ENCODE measurements at places on chromosomes 6 and 20.

DNA sequence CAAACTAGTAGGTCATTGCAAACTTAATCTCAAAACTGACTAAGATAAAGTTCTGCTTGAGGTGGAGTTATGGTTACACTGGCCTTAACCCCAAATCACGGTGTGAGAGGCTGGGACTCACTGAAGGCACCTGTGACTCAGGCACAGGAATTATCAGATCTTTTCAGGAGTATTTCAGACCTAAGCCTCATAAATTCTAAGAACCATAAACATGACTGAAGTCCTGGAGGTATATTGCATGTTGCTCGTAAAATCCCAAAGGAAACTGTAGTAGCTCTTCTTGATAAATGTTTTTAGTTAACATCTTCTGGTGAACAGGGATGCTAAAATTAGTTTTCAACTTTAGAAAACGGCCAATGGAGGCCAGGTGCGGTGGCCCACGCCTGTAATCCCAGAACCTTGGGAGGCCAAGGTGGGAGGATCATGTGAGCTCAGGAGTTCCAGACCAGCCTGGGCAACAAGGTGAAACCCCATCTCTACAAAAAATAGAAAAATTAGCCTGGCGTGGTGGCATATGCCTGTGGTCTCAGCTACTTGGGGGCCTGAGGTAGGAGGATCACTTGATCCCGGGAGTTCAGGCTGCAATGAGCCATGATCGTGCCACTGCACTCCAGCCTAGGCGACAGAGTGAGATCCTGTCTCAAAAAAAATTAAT is 36.5 kb downstream of the DZANK1 start:
- no peak for DNase-seq

- peak; percentile 79 for DNase-seq
These were observed 75.7 kb upstream of the BHLHE23 start for GRCh38 chr20:63082308-63082938.

DNA sequence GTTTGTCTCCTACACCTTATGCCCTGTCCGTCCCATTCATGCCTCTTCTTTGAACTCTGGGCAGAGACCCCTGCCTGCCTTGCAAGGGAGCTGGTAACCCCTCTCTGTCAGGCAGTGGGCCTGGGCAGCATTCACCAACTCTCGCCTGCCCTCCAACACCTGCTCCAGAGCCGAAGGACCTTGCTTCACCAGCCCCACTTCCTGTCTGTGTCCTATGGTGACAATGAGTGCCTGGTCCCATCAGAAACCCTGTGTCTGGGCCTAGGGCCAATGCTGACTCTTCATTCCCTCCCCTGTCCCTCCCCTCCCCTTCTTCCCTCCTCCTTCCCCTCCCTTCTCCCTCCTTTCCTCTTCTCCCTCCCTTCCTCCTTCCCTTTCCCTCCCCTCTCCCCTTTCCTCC is 22.8 kb upstream of the PCMTD2 start:
- DNase-seq = no peak

DNA sequence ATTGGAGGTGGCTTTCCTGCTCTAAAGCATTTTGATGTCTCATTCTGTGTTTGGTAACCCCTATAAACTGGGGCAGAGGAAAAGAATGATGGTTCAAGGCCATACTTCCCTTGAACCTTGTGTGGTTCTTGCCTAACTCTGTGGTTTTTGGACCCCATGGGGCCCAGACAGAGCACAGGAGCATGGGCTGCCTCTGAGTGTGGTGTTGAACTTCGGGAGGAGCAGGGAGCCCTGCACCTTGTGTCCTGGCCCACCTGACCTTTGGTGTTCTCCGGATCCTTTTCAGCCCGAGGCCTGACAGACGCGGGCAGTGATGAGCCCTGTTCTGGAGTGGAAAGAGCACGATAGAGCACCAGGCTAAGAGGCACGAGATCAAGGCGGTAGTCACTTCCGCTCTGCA is 18.8 kb downstream of the TMEM74B start:
- no peak for DNase-seq

GRCh38 chr20:57526087-57526884 is 1.3 kb upstream of the CTCFL start:
- DNase-seq = peak; percentile 32

DNA sequence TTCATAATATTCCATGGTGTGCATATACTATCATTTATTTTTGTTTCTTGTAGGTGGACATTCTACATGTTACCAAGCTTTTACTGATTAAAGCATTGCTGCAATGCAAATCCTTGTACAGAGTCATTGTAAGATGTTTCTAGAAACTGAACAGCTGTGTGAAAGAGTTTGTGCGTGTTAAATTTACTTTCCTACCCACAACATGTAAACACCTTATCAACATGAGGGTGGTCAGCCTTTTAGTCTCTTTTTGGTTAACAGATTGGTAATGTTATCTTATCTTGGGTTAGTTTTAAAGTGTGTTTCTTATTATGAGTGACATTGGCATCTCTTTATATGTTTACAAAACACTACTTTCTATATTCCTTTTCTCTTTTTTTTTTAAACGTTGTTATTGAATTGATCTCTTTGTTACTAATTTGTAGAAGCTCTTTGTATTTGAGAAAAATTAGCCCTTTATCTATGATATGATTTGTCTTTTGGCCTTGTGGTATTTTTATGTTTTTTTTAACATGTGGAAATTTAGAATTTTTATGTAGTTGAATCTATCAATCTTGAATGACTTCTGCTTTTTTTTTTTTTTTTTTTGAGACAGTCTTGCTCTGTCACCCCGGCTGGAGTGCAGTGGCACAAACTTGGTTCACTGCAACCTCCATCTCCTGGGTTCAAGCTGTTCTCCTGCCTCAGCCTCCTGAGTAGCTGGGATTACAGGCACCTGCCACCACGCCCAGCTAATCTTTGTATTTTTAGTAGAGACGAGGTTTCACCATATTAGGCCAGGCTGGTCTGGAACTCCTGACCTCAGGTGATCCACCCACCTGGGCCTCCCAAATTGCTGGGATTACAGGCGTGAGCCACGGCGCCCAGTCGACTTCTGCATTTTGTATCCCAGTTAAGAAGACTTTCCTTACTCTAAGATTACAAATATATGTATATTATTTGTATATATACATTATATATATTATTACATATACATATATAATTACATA is 112.1 kb downstream of the TCP11 start:
- DNase-seq = no peak

GRCh38 chr6:131642987-131643611 is 6.0 kb downstream of the ENPP3 start:
- no peak for DNase-seq

- no peak for DNase-seq
These were observed 239.0 kb upstream of the KCNQ5 start for GRCh38 chr6:72382602-72383529.

DNA sequence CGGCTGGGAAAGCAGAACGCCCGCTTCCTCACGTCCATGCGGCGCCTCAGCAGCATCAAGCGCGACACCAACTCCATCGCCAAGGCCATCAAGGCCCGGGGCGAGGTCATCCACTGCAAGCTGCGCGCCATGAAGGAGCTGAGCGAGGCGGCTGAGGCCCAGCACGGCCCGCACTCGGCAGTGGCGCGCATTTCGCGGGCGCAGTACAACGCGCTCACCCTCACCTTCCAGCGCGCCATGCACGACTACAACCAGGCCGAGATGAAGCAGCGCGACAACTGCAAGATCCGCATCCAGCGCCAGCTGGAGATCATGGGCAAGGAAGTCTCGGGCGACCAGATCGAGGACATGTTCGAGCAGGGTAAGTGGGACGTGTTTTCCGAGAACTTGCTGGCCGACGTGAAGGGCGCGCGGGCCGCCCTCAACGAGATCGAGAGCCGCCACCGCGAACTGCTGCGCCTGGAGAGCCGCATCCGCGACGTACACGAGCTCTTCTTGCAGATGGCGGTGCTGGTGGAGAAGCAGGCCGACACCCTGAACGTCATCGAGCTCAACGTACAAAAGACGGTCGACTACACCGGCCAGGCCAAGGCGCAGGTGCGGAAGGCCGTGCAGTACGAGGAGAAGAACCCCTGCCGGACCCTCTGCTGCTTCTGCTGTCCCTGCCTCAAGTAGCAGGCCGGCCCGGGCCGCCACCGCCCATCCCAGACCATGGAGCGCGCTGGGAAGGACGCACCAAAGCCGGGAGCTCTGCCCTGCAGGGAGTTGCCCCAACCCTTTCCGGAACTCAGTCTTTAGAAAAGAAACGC is 36.7 kb downstream of the STX11 start:
- no peak for DNase-seq

GRCh38 chr6:42259286-42259685 is 41.6 kb upstream of the MRPS10 start:
- no peak for DNase-seq

DNA sequence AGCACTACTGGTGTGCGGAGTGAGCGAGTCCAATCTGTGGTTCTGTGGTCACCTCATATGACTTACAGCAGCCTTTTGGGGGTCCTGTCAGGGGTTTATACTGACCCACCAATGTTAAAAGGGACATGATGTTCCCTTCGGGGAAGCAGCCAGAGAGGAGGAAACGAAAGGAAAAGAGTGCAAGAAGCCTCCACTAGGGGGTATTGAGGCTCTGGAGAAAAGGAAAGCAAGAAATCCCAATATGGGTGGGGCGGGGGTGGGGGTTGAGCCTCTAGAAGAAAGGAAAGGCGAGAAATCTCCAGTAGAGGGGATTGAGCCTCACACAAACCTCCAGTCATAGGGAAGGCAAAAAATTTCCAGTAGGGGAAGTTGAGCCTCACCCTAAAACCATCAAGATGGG is 249.3 kb upstream of the ECI2 start:
- DNase-seq = no peak

DNA sequence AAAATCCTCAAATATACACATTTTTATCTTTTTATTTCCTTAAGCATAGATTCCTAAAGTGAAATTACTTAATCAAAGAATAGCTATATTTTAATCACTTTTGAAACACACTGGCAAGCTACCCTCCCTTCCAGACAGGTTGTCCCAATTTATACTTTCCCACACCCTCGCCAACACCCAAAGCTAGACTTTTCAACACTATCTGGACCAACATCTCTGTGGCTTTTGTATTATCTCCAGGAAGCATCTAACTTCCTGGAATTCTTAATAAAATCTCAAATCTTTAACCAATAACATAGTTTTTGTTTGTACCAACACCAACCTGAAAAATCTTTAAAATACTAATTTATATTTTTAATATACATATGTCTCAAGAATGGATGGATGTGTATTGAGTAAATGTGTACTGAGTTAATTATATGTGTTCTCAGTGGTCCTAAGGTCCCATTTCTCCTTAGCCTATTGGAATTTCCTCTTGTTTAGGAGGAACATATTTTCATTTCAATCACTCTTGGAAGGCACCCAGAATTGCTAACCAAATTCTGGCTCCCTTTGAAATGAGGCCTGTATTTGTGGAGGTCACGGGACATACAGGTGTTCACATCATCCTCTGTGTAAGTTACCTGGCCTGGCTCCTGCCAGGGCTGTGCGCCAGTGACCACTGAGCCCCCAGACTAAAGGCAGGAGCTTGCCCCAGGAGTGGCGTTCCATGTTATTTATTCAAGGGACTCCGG is 17.4 kb upstream of the GFOD1 start:
- DNase-seq = no peak

DNA sequence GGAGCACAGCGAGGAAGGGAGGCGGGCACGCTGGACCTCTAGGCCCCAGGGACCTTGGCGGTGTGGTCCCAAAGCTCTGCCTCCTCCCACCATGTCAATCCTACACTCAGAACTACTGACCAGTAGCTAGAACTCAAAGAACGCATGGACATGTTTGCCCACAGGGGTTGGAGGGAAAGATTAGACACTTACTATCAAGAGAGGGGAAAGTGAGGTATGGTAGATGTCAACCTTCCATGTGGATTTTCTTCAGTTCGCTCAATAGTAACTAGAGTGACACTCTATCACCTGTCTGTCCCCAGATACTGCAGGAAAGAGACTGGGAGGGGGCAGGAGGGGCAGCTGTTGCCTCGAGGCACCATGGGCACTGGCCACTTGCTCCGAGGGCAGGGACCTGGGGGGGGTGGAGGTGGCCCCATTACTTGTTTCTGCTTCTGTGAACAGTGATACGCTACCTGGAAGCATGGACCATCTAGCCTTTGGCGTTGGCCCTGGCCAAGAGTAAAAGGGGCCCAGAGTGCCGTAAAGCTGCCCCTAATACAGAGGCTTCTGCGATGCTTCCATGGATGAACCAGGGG is 912 bp upstream of the DIDO1 start:
- DNase-seq = no peak

DNA sequence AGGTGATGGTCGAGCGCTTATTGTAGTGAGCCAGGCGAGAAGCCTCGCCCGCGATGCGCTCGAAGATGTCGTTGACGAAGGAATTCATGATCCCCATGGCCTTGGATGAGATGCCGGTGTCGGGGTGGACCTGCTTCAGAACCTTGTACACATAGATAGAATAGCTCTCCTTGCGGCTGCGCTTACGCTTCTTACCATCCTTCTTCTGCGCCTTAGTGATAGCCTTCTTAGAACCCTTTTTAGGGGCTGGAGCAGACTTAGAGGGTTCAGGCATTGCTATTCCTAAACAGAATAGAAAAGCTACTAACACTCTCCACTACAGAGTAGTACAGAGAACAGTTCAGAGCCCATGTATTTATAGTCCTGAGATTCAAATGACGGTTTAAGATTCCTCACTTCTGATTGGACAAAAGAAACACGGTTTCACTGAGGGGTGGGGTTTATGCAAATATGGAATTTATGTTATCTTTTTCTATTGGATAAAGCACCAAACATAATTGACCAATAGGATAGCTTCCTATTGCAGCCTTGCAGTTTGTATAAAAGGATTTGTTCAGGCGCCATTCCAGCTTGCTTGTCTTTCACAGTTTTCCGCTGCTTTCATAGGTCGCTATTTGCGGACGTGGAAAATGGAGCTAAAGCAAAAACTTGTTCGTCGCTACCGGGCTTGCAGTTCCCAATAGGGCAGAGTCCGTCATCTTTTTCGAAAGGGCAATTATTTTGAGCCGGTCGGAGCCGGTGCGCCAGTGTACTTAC is 43.7 kb upstream of the HFE start:
- peak; percentile 51 for DNase-seq

GRCh38 chr6:94570581-94570980 is 1006.8 kb upstream of the MANEA start:
- DNase-seq = no peak

GRCh38 chr6:144757299-144757698 is 472.2 kb downstream of the UTRN start:
- DNase-seq = no peak

GRCh38 chr20:32569380-32570305 is 15.5 kb downstream of the NOL4L start:
- no peak for DNase-seq

- peak; percentile 39 for DNase-seq
These were observed 205.7 kb downstream of the DOK5 start for GRCh38 chr20:54680872-54681619.

DNA sequence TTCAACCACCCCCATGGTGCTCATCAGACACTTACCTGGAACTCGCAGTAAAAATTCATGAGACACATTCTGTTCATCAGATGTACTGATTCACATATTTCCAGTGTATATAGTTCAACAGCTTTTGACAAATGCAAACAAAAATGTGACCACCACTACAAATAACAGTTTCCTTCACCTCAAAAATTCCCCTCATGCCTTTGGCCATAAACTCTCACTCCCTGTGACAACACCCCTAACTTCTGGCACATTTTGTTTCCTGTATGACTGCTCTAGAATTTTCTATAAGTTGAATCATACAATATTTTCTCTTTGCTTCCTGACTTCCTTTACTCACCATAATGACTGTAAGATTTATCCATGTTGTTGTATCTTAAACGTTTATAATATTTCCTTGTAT is 63.7 kb downstream of the C6orf118 start:
- no peak for DNase-seq

GRCh38 chr6:2765896-2766766 is 938 bp downstream of the WRNIP1 start:
- peak; percentile 47 for DNase-seq

GRCh38 chr6:90233994-90234393 is 62.6 kb downstream of the BACH2 start:
- no peak for DNase-seq
